GM12891 (cell line): ENCODE measurements at places on chromosomes 4 and X.

GRCh38 chr4:8353158-8353669 lies 83.7 kb downstream of the HTRA3 start:
- DNase-seq: no peak

- DNase-seq: no peak
Measured at GRCh38 chrX:80808881-80809411, 731 bp downstream of the BRWD3 start.

GRCh38 chr4:82402196-82402775 lies 28.0 kb downstream of the HNRNPDL start:
- no peak for DNase-seq

- no peak for DNase-seq
Measured at GRCh38 chr4:75821966-75822365, 80.3 kb downstream of the PPEF2 start.

GRCh38 chr4:84249521-84249920 lies 249.6 kb downstream of the NKX6-1 start:
- DNase-seq: no peak

DNA sequence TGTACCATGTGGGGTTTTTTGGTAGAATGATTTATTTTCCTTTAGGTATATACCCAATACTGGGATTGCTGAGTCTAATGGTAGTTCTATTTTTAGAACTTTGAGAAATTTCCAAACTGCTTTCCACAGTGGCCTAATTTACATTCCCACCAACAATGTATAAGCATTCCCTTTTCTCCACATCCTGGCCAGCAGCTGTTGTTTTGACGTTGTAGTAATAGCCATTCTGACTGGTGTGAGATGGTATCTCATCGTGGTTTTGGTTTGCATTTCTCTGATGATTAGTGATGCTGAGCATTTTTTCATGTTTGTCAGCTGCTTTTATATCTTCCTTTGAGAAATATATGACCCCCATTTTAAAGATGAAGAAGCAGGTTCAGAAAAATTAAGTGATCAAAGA lies 153.7 kb downstream of the CBR4 start:
- no peak for DNase-seq

DNA sequence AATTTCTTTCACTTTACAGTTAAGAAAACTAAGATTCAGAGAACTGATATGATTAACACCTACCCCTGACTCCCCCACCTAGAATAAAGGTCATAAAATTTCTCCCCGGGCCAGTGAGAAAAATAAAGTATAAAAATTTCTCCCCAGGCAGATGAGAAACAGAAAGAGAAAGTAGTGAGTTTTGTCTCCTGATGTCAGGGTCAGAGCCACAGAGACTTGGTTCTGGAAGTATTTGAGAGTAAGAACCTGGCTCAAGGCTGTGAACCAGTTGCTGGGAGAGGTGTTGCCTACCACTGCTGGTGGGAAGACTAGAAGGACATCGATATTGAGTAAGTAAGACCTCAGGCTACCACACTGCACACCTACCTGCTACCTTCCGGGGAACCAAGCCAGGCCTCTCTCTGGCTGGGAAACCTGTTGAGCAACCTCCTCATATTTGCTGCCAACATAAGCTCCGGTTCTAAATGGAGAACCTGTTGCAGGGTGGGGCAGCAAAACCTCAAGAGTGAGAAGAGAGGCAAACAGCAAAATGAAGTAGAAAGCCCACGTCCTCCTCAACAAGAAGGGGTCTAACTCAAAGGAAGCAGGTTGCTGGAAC lies 104.2 kb upstream of the PUDP start:
- DNase-seq: no peak

GRCh38 chr4:147590249-147590920 lies 26.8 kb upstream of the TMEM184C start:
- DNase-seq: peak; percentile 21

DNA sequence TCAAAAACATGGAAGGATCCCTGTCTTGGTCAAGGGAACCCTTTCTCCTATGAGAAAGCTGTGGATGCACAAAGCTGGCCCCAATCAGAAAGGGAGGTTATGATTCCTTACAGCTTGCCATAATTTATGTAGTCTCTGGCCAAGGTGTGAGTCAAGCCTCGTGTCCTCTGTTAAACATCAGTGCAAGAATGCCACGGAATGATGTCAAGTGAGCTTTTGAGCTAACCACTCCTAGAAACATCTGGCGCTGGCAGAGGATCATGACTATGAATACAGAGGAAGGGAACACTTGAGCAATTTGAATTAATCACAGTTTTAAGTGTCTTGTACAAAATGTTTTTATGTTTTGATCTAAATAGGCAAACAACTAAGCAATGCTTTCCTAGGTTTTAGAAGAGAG lies 51.5 kb upstream of the RAP2C start:
- DNase-seq: no peak

DNA sequence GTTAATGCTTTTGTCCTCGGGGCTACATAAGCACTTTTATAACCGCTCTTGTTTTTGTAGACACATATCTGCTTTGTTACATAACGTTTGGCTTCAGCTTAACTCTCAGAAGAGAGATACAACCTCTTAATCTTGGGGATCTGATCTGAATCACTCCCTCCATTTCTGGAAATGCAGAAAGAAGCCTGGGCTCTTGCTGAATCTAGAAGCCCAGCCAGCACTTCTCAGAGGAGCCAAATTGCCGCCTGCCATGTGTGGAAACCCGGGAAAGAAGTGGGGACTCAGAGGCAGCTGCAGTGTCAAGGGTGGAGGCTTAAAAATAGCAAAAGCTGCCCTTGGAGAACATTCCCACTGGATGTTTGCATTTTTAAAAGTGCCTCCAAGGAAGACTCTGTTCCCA lies 69.3 kb upstream of the LDB2 start:
- no peak for DNase-seq

DNA sequence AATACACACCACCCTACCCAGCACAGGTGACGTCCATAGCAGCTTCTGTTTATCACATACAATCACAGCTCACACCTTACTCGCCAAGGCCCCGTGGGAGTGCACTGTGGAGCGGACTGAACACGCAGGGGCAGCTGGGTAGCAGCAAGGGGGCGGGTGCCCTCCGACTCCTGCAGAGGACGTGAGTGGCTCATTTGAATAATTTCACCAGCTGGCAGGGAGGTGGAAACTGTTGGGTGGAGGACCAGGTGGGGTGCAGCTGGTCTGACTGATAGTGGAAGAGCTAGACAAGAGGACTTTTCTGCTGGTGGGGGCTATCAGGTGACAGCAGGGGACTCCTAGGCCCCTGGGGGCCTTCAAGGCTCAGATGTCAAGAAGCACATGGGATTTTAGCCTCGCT lies 16.3 kb downstream of the MAN2B2 start:
- DNase-seq: no peak

- DNase-seq: no peak
Measured at GRCh38 chr4:24274381-24274941, 309.9 kb downstream of the DHX15 start.

DNA sequence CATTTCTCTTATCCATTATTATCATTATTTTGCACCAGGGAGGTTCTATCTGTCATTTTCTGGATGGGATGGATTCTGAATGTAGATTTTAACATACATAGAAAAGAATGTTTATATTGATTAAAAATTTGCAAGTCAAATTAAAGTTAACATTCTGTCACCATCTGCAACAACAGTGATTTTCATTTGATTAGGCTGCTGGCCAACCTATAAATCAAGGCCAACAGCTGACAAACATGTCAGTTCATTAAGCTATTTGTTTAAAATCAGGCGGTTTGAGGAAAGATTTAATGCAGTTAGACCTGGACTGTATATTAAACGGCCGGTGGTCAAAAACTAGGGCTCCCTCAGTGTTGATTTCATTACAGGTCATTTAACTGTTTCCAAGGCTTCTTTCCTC lies 109.5 kb upstream of the CBR4 start:
- no peak for DNase-seq

DNA sequence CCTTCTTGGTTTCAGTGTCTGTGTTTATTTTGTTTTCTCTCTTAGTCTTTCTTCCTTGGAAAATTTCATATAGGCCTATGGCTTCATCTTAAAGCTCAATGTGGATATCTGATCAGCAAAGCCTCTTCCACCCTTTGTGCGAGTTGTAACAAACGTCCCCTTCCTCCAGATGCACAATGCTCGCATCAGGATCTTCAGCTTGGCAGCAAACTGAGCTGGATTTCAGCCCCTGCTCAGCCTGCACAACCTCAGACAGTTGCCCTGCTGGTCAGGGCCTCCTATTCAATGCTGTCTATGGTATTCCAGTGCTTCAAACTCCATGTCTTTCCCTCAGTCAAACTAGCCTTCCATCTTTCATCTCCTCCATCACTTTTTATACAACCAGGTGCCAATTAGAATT lies 309.4 kb downstream of the ARHGAP24 start:
- DNase-seq: no peak

DNA sequence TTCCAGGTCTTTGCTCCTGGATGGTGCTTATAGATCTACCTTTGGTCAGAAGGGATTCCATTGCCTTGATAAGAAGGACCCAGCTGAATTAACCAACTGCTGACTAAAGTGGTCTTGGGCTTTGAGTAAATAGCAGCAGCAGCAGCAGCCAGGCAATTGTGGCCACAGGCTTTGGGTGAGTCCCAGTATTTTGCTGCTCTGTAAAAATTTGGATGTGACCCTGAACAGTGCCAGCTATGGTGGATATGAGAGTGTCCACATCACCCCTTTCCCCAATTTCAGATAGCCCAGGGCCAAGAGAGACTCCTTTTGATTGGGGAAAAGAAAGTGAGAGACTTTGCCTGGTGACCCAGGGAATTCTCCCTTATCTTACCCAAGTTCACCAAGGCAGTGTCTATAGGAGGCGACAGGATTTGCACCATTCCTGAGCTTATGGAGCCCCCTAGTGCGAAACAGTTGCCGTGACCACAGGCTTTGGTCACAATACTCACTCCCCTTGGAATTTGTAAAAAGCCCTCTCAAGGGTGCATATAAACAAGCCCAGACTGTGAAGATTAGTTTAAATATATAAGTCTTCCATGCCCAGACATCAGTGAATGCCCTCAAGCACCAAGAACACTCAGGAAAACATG lies 518.0 kb downstream of the TMA16 start:
- DNase-seq: no peak

GRCh38 chrX:63927848-63928247 lies 142.8 kb upstream of the ARHGEF9 start:
- DNase-seq: no peak

- no peak for DNase-seq
Measured at GRCh38 chrX:128653524-128654060, 601.4 kb upstream of the ACTRT1 start.

GRCh38 chrX:41087201-41087600 lies 2.0 kb downstream of the USP9X start:
- DNase-seq: no peak

- DNase-seq: no peak
Measured at GRCh38 chr4:94216394-94216793, 8.7 kb downstream of the SMARCAD1 start.

- no peak for DNase-seq
Measured at GRCh38 chr4:126395664-126396063, 1080.9 kb downstream of the FAT4 start.

DNA sequence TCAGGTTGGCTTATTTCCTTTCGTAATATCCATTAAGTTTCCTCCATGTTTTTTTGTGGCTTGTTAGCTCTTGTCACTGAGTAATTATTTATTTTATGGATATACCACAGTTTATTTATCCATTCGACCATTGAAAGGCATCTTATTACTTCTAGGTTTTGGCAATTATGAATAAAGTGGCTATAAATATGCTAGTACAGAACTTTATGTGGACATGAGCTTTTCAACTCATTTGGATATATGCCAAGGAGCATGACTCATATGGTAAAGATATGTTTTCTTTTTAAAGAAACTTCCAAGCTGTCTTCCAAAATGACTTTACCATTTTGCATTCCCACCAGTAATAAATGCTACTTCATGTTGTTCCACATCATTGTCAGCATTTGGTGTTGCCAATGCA lies 803.6 kb downstream of the GLUD2 start:
- no peak for DNase-seq

DNA sequence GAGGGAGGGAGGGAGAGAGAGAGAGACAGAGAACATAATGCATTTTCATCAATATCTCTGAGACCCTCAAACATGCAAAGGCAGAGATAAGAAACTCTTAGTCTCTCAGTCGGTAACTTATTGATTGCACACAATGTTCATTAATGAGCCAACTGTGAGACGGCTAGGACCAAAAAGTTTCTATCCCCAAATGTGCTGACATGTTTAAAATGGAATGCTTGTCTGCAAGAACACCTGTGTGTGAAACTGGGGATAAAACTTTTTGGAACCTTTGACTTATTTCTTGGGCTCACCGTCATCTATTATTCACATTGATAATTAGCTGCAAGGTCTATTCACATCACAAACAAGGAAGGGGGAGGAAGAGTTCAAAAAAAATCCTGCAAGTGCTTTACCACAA lies 477.9 kb downstream of the STIM2 start:
- no peak for DNase-seq

DNA sequence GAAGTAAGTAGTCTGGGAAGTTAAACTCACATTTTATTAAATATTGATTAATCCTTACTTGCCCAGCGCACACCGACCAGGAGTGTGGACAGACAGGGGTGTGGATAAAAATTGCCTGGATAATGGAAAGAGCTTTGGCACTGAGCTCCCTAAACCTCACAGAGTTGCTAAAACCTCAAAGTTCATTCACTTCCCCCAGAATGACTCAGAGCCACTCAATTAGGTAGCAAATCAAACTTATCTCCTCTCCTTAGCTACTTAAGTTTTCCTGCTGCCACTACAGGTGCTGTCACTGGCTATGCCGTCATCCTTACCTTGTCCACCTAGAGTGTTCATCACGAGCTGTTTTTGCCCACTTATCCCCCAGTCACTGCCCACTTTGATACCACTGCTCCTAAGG lies 27.0 kb upstream of the MID1IP1 start:
- no peak for DNase-seq

DNA sequence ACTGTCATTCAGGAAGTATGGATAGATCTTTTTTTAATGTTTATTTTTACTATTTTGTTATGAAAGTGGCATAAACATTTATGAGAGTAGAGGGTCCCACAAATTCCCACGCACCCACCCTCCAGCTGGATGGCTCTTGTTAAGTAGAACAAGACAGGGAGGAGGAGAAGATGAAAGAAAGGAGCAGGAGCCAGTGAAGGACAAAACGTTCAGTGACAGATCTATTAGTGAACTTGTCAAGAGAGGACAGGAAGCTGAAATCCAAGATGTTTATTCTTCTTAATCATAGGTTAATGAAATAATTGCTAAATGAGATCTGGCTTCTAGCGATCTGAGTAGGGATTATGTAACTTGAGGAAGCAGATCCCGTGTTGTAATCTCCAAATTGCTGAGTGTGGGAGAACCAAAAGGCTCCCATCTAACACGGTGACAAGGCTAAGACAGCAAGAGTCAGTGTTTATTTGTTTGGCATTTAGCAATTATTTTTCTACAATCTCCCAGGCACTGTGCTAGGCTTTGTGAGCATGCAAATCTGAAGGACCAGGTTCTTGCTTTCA lies 162.5 kb downstream of the SHROOM3 start:
- no peak for DNase-seq

DNA sequence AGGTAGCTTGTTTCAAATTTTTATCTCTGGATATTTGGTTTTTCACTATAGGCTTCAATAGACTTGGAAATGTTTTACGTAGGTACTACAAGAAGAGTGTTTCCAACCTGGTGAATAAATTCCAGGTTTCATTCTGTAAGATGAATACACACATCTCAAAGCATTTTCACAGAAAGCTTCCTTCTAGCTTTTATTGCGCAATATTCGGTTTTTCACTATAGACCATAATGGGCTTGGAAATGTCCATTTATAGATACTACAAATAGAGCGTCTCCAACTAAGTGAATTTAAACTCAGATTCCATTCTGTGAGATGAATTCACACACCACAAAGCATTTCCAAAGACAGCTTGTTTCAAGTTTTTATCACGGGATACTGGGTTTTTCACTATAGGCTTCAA lies 857.7 kb upstream of the HS3ST1 start:
- DNase-seq: no peak

- DNase-seq: no peak
Measured at GRCh38 chr4:152944666-152945320, 8.7 kb downstream of the FHDC1 start.
